BE2C (cell line): ENCODE measurements at places on chromosomes 1 and 21.

GRCh38 chr1:229323201-229323600 is 19.6 kb downstream of the CCSAP start:
- DNase-seq: no peak

GRCh38 chr1:42950116-42950481 is 8.6 kb downstream of the SLC2A1 start:
- no peak for DNase-seq

DNA sequence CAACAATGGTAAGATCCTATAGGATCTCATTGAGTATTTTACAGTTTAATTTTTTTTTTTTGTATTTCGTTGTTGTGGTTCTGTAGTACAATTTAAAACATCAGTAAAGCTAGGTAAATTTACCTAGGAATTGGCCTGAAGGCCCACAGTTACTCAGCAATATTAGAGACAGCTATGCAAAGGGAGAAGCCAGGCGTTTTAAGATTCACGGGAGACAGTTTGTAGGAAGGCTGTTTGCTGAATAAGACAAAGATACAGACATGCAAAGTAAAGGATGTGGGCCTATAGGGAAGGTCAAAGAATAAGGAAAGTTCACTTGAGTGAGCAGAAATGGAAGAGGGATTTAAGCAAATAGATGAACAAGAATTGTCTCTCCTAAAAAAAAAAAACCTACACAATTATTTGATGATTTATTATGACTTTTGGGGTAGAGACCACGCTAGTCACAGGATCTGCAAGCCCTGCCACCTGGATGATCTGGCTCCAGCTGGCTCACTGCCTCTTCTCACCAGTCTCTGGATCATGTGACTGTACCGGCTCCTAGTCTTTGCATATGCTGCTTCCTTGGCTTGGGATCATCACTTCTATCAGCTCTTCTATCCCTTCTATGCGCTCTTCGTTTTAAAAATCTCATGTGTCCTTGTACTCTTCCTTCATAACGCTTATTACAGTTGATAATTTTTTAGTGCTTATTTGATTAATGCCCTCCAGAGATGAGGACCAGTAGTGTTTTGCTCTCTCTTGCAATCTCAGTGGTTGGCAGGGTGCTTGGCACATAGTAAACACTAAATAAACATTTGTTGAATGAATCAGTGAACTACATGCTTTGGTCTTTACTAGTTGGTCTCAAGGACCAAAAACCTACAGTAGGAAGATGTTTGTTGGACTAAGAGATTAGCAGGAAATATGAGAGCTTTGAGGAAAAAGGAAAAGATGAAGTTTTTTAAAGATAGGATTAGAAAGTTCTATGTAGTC is 14.1 kb downstream of the DYRK1A start:
- peak; percentile 21 for DNase-seq

GRCh38 chr1:156140879-156141707 is 12.3 kb upstream of the SEMA4A start:
- peak; percentile 79 for DNase-seq

GRCh38 chr1:28173980-28174297 is 2.6 kb downstream of the PTAFR start:
- no peak for DNase-seq

- no peak for DNase-seq
These were observed 7.1 kb downstream of the GIPC2 start for GRCh38 chr1:78052685-78053405.

DNA sequence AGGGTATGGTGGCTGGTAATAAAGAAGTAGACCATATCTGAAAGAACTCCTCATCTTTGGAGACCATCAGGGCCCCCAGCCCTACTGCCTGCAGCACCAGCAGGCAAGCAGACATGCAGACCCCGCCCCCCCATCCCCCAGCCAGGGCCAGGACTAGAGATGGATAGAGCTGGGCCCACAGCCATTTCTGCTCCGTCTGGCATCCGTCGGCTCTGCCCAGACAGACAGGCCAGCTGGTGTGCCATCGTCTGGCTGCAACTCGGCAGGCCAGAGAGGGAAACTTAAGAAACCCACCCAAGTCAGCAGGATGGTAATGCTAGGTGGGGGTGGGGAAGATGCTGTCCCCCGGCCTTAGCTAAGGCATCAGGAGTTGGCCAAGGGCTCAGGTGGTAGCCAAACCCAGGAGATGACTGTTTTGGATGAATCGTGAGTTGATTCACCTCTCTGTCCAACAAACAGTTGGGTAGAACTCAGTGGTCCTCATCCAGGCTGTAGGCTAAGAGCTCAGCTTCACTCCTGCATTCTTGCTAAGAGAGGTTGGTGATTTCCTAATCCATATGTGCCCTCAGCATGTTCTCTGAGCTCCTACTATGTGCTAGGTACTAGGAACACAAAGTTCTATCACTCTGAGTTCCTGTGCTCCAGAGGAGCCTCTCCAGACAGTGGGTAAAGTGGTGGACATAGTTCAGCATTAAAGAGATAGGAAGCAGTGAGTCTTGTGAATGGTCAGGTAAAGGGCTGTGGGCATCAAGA is 23.2 kb upstream of the TMEM222 start:
- peak; percentile 32 for DNase-seq

DNA sequence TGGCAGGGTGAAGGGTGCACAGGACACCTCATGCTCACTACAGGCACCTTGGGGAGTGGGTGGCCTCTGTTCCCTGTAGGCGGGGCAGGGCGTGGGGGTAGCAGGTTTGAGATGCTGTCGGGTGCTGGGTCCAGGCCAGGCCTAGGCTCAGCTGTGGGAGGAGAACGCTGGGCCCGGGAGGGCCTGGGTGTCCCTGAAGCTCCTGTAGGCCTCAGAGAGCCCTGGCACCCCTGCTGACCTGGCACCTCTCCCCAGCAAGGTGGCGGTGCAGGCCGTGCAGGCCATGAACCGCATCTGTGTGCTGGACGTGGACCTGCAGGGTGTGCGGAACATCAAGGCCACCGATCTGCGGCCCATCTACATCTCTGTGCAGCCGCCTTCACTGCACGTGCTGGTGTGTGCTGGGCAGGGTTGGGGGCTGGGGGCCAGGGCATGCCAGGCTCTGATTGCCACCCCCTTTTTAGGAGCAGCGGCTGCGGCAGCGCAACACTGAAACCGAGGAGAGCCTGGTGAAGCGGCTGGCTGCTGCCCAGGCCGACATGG is 2.5 kb upstream of the GJC2 start:
- DNase-seq: peak; percentile 7

- DNase-seq: no peak
These were observed 6.6 kb upstream of the ADORA3 start for GRCh38 chr1:111509997-111510375.

DNA sequence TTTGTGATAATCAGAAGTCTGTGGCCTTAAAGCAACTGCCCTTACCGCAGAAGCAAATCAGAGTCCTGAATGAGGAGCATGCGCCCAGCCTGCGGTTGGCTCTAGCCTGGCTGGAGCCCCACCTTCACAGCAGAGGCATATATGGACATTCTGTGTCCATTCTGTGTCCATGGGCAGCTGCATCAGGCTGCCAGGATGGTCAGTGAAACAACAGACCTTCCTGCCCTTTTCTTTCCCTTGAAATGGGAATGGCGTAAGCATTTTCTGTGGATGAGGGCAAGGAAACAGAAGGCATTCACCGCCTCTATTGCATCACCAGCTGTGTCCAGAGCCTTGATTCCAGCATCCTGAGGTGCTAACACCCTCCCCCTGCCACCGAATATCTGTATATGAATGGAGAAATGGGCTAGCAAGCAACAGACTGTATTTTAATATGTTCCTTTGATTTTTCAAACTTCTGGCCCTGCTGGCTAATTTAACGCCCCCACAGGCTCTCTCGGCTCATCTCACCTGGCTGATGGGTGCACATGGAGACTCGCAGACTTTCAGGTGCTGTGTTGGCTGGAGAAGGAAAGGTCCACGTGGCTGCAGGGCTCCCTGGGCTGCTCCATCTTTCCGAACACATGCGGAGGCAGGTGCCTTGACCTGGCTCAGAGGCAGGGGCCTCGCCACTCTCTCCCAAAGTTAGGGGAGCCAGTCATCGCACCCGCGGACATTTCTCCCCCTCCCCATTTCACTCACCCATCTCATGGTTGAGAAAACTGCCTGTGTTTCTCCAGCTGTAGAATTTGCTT is 159.2 kb downstream of the GALNT2 start:
- no peak for DNase-seq

DNA sequence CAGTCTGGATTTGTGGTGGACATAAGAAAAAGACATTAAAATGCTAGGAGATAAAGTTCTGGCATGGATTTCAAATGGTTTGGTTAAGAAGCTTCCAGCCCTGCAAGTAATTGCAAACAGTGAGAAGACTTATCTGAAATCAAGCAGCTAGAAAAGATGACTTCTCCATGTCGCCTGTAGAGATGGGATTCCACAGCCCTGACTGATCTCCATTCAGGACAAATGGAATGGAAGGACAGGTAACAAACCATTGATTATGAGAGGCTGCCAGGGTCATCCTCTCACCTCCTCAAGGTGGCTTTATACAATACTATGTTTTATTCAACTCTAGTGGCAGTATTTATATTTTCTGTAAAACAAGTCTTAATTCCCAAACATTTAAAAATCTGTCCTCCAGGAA is 237.9 kb downstream of the HLX start:
- no peak for DNase-seq

DNA sequence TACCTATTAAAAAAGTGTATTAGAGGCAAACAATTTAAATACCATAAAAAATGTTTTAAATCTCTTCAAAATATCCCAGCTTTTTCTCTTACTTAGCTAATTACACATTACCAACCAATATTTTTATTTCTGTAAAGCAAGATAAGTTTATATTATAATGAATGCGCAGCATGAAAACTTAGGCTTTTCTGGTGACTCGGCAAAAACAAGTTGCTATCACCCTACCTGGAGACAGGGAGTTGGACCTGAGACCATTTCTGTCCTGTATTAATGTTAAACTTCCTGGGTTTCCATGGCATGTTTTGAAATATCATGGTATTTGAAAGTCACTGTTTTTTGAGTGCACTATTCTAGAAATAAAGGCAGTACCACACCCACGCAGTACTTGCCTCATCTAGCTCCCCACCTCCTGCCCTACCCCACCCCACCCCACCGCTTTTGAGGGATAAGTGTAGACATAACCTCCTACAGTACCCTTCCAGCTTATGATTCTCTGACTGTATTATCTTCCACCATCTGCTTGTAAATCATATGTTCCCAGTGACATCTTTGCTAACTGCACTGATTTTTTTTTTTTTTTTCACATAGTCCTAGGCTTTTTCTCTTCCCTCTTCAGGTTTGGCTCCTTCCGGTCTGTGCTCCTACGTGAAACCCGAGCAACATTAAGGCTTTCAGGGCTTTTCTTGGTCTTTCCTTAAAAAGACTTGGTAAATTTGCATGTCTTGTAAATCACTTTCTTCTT is 77.5 kb downstream of the PHTF1 start:
- no peak for DNase-seq

DNA sequence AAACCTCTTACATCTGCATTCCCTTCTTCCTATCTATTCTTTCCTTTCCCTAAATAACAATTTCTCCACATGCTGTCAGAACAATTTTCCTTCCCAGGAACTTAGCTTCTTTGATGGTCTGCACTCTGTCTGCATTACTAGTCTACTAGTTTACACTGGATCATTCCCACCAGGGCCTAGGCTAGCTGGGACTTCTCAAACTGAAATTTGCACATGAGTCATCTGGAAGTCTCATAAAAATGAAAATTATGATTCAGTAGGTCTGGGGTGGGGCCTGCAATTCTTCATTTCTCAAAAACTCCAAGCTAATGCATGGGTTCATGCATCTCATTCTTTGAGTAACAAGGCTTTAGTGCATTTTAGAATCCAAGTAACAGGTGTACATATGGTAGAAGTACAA is 74.2 kb downstream of the GABPA start:
- DNase-seq: no peak

GRCh38 chr1:231938711-231939110 is 312.1 kb downstream of the DISC1 start:
- DNase-seq: no peak

GRCh38 chr21:38794978-38795377 is 10.8 kb upstream of the ETS2 start:
- DNase-seq: no peak

GRCh38 chr1:19682257-19682656 is 17.6 kb downstream of the HTR6 start:
- DNase-seq: peak; percentile 37

DNA sequence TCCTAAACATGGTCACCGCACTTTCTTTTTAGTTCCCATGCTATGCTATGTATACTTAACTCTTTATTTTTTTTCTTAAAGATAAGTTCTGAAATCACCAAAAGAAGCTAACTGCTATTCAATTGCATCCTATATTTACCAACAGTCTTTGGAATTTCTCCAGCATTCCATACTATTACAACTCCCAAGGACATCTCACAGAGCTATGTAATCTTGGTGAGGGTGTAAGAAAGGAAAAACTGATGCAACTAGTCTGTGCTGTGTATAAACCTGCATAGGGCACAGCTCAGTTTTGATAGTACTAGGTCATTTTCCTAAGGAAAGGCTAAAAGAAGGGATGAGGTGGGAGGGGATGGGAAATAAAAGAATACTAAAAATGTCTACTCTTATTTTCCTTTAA is 78.0 kb downstream of the PTPN14 start:
- no peak for DNase-seq

- no peak for DNase-seq
These were observed 85.0 kb upstream of the KCNJ15 start for GRCh38 chr21:38171723-38172344.

GRCh38 chr1:235397733-235398132 is 30.5 kb downstream of the TBCE start:
- DNase-seq: no peak

GRCh38 chr1:30445449-30445848 is 277.9 kb downstream of the MATN1 start:
- no peak for DNase-seq

DNA sequence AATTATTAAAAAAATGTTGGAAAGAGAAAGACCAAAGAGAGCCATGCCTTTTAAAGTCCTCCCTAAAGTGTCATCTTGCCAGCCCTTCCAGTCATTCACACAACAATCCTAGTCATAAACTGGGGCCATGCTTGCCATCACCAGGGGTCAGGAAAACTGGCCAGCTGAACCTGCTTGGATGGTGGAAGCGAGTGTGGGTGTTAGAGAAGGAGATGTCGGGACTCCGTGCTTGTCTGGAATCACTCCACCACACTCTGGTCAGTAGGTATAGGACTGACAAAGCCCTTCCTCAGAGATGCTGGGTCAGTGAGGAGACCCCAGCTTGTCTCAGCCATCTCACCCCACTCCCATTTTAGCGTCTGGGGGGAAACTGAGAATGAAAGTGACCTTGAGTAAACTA is 3.3 kb upstream of the HAPLN2 start:
- DNase-seq: no peak

DNA sequence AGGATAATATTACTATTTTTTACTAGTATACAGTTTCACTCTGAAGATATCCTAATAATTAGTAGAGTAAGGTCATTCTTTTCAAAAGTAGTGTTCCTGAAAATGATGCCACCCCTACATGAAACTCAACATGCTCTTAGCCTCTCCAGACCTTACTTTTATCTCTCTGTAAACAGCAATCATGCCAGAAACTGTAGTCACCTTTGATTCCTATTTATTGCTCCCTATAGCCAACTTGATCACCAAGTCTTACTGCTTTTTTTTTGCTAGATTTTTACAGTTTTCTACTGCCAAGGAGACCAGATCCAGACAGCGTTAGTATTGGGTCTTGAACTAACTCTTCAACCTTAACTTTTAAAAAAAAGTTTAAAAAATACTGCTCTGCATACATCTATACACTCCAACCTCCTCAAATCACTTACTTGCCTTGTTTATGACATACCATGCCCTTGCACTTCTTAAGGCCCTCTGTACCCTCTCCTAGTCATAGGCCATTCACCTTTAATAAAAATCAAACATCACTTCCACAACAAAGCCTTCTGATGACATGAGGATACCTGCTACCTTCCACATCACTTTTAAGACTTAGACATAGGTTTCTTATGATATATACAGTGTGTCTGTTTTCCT is 36.1 kb downstream of the ZNHIT6 start:
- DNase-seq: no peak
